EH (cell line): ENCODE measurements at places on chromosomes 3 and 15.
A peak's percentile ranks its signal among the peaks of the same experiment; 100 is the strongest.

DNA sequence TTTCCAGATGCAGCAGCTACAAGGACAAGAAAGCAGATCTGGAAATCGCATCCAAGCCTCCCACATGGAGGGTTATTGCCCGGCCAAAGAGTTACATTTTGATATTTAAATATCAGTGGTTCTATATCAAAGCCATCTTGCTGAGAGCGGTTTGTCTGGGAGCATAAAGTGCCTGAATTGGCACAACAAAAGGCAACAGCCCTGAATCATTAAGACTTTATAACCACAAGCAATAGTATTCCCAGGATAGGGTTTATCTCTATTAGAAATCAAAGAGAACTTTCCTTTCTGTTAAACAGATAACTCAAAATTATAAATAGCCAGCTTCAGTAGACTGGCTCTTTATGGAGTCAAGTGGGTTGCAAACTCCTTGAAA lies 564.7 kb downstream of the ROBO1 start:
- DNase-seq = peak; percentile 1

DNA sequence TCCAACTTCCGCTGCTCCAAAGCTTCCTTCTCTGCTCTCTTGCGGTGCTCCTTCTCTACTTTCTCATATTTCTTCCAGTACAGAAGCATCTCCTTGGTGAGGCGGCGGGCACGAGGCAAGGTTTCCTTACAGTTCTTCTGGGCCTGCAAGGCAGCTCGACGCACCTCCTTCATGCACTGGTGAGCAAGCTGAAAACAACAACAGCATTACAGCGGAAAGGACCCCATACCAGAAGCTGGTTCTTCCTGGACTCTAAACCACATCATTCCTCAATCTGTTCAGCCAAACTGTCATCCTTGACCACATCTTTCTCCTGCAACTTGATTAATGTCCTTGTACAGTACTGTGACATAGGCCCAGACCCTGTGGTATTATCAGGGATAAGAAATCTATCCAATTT lies 36.4 kb downstream of the INO80 start:
- no peak for DNase-seq

DNA sequence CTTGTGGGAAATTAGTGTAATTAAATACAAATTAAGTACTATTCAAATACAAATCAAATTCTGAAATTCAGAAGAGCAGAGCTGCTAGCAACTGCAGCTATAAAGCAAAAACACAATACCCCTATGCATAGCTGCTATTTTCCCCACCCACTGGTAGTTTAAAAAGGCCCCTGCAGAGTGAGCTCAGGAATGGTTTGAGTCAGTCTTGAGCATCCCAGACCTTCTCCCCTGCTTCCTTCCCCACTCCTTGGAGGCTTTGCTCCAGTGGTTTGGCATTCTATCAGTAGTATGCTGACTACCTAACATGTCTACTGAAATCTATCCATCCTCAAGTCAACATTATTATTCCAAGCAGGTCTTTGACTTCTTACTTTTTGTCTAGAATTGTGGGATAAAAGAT lies 53.0 kb downstream of the EFHB start:
- DNase-seq = no peak

DNA sequence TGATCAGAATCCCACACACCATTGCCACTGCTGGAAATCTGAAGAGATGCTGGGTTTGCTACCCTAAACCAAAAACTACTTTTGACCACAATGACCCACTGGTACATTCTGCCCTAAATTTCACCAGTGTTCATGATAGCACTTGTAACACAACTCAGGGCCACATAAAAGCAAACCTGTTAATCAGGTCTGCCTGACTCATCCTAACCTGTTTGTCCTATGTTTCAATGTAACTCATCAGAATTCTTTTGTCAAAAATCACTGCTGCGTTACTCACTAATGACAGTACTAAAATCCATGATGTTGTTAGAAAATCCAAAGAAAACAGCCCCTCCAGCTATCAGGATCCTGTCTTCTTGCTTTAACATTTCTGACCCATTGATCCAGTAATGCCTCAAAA lies 55.6 kb upstream of the XCR1 start:
- DNase-seq = no peak
